ENCODE measurements at places on chromosomes 13 and 19.

DNA sequence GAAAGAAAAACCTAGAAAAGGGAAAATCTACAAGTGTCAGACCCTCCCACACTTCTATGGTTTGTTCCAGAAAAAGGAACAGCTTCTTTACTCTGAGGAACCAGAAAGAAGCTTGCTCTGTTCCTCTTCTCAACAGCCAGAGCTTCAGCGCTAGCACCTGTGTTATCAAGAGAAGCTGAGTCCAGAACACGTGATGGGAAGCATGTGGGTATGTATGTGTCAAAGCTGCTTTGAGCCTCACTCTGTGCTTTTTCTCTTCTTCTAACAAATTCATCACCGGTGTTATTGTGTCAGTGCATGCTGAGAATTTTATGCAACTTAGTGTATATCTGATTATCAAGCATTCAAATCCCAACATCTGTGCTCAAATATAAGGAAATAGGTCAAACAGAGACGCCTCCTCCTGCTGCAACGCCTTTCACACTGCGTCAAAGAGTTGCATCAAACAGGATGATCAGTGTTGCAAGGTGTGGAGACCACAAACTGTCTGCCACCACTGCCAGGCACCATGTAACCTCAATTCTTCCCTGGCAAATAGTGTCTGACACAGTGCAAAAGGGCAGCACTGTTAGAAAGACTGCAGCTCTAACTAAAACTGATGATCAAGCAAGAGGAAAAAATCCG, 83.9 kb downstream of the LRRC63 start:
- no peak for DNase-seq

DNA sequence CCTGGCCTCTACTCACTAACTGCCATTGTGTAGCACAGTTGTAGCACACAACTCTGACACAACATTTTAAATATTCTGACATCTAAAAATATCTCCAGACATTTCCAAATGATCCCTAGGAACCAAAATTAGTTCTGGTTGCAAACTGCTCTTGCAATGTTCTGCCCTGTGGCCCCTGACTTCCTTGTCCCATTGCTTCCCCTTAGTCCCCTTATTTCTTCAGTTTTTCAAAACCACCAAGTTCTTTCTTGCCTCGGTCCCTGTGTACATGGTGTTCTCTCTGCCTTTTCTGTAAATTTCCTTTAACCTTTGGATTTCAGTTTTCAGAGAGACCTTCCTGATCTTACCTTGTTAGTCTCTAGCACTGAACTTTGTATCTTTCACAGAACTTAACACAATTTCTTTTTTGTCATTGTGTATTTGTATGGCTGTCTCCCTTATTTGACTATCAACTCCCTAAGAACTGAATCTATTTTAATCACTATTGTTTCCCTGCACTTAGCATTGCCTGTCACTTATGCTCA, 87.6 kb upstream of the MLNR start:
- DNase-seq, result no peak

- no peak for DNase-seq
These were observed 10.2 kb upstream of the EMC10 start for GRCh38 chr19:50465986-50466705.

- DNase-seq, result no peak
These were observed 13.0 kb downstream of the ZIC5 start for GRCh38 chr13:99958406-99959126.

DNA sequence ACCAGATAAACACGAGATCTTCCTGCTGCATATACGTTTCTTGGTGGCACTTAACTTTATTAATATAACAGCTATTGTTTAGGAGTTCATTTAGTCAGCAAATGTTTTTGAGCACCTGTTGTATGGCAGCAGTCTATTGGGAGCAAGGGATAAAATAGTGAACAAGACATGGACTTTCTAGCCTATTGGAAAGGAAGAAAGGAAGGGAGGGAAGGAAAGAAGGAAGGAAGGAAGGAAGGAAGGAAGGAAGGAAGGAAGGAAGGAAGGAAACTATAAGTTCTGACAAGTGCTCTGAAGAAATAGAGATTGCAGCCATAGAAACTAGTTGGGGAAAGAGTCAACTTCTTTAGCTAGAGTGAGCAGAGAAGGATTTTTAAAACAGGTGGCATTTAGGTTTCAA, 149.1 kb upstream of the STARD13 start:
- DNase-seq, result no peak

DNA sequence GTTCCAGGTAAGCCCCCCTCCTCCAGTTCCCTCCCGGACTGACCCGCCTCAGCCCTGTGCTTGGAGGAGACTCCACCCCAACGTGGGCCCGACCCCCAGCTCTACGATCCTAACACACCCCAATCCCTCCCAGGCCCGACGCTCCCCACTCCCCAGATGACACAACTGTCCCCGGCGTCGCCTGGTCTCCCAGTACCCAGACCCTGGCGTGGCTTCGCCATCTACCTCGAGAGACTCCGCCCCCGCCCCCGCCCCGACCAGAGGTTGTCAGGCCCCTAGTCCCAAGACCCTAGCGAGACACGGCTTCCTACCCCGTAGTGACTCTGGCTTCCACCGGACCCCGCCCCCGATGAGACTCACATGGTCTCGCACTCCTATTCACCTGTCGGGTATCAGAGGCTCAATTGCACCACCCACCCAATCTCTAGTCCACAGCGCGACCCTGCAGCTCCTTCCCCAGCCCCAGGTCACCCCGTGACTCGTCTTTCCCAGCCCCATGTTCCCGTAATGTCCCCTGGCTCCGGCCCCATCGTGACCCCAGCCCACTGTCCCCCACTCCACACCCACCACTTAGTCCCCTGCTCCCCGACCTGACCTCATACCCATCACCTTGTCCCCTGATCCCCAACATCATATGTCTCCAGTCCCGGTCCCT, 2.9 kb downstream of the CD37 start:
- no peak for DNase-seq

- DNase-seq, result no peak
These were observed 415.0 kb upstream of the SPRY2 start for GRCh38 chr13:80755910-80756309.

DNA sequence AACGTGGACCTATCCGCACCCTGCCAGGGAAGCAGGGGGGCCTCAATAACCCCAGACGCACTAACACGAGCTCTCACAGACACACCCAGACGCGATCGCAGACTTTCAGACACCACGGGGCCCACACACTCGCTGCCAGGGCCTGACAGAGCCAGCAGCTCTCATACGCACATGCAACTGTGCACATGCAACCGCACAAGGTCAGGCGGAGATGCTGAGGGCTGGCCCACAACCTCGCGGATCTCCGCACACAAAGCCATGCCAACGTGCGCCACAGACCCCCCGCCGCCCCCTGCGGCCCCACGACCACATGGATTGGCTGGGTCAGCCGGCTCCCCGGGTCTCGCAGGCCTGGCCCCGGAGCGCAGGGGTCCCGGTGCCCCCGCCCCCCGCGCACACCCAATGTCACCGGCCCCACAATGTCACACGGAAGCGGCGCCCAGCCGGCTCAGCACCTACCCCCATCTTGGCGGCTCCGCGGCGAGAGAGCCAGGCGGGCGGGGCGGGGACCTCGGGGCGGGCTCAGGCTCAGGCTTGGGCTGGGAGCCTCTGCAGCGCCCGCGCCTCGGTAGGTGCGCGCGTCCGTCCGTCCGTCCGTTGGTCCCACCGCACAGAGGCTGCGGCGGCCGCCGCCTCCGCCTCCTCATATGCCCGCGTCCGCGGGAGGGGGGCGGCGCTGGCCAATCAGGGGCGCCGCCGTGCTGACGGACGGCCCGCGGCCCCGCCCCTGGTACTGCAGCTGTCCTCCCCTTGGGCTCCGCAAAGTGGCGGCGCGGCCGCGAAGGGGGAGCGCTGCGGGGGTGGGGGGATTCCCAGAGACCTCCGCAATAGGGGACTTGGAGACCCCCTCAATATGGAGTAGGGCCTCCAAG, at the start of gene ATP1A3:
TSS of gene ATP1A3 (minus strand) at position 619 of the 872 bp plus-strand sequence. CDS start at position 465, 154 bp downstream.
- DNase-seq, result no peak

DNA sequence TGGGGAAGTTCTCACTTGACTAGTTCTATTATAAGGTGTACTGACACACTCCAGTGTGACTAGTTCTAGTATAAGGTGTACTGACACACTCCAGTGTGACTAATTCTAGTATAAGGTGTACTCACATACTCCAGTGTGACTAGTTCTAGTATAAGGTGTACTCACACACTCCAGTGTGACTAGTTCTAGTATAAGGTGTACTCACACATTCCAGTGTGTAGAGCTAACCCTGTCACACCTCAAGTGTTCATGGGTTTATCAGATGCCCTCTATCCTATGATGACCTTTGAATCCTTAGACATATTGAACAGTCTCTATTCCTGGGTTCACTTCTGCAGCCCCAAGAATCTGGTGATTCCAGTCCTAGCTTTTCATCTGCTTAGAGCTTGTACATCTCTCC, 54.6 kb upstream of the MYO16 start:
- no peak for DNase-seq
